ENCODE measurements at places on chromosomes 3 and 15.

DNA sequence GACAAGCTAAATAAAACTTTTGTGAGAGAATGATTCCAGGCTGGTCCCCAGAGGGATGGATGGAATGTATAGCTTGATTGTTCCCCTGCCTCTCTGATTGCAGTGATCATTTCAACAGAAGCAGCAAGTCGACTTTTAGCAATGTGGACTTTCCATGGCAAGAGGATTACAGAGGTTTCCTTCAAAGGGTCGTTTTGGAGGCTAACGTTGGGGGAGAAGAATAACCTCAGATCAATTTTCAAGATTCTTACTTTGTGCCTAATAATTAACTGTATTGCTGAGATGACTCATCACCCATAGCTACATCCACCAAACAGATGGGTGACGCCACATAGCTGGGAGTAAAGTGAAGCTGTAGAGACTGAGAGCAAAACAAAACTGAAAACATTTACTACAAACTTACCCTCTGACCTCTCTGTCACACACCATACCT lies 79.9 kb downstream of the GTPBP8 start:
- peak; percentile 45 for DNase-seq

DNA sequence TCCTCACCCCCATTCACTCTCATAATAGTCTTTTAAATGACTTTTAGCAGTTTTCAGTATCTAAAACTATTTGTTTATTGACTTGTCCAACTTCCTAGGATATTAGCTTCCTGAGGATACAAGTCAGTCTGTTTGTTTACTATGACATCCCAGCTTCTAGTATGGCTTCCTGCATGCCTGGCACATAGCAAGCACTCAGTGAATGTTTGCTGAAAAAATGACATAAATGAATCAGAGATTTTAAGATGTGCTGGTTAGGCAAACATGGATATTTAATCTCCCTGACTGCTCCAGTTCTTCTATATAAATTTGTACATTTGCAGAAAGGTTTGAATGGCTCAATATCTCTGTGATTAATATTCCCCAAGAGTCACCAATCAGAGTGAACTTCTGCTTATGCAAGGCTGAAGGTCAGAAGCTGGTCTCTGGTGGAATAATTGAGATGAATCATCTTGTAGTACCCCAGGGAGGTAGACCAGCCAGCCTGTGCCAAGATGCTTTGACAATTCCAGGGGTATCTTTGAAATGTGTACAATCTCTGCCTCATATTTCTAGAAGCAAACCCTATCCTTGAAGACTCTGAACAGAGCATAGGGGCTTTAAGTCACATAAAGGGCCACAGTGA lies 219.0 kb upstream of the LMCD1 start:
- DNase-seq, result no peak

GRCh38 chr3:141091426-141091825 lies 40.3 kb downstream of the SPSB4 start:
- no peak for DNase-seq

GRCh38 chr3:81579744-81580143 lies 181.7 kb downstream of the GBE1 start:
- DNase-seq, result no peak

- no peak for DNase-seq
Observed at GRCh38 chr15:99447497-99448371, 118.0 kb upstream of the MEF2A start.

DNA sequence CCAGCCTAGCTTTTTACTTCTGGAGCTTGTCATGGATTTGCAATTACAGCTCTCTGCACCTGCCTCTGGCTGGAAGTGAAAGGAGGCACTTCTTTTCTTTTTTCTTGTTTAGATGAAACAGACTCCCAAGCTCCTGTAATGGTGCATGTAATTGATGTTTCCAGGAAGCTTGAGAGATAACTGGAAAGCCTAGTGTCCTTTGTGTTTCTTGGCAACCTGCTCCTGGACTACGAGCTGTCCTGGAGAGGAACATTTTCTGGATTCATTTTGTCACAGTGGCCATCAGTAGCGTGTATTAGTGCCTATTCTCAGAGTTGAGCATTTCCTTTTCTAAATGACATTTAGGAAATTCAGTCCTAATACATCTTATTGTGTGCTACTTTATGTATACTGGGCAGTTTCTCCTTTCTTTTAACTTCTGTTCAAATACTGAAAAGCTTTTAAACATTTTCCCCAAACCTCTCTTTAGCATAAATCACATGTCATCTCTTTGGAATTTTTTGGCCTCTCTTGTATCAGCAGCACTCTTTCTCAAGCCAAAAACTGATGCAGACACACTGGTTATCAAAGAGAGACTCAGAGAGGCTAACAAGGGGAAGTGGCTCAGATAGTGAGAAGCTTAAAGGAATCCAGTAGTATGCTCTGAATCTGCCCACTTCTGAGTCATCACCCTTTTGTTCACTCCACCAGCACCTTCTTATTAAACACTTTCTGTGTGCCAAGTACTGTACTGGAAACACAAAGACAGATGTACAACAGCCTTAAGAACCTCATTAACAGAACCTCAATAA lies 62.6 kb upstream of the SLC2A2 start:
- DNase-seq, result peak; percentile 99

GRCh38 chr3:191306428-191306827 lies 22.8 kb upstream of the CCDC50 start:
- DNase-seq, result no peak

All from astrocyte (in vitro differentiated cells and primary cell).